Naive B cell (primary cell): ENCODE measurements at places on chromosomes 13 and 19.

DNA sequence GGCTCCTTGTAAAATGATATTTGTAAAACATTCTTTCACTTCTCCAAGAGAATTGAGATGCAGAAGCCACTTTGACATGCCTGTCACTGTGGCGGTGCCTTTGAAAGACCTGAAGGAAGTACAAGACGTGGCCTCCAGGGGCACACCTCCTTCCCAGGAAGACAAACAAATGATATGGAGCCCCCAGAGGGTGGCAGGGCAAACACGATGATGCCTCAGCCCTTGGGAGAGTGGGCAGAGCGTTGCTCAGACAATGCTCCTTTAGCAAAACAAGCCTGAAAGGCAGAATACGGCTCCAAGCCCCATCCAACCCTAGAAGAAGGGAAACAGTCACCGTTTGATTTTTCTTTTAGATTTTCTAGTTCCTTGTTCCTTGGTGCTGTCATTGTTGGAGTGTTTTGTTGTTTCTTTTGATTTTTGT is 9.2 kb upstream of the ATP12A start:
- DNase-seq: no peak

- DNase-seq: no peak
Measured at GRCh38 chr19:50695251-50696093, 24.1 kb downstream of the SHANK1 start.

GRCh38 chr19:53057904-53058580 is 13.5 kb downstream of the ERVV-2 start:
- no peak for DNase-seq

DNA sequence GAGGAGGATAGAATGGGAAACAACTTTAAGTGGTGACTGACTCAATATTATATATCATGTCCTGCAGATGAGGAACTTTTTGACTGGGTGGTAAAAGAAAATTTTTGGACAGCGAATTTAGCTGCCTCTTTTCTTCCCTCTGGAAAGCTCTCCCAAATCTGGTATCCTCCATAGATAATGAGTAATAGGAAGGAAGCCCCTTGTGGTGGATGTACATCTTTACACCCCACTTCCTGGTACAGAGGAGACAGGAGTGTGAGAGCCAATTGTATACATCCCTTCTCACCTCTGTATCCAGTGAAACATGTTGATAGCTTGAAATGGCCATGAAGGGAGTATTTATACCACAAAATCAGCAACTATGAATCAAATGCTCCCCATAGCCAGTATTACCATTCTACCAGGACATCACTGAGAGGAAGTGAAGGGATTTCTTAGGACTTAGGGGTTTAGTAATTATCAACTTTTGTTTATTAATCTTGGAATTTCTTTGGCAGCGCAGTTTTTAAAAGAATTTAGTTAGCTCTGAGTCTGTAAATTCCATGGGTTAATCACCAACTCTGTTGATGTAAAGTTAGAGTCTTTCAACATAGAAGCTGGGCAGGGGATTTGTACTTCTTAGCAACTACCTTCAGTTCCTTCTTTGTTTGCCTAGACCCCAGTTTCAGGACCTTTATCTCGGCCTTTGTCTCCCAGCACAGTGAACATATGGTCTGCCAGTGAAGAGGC is 17.0 kb upstream of the TDRD3 start:
- DNase-seq: no peak

DNA sequence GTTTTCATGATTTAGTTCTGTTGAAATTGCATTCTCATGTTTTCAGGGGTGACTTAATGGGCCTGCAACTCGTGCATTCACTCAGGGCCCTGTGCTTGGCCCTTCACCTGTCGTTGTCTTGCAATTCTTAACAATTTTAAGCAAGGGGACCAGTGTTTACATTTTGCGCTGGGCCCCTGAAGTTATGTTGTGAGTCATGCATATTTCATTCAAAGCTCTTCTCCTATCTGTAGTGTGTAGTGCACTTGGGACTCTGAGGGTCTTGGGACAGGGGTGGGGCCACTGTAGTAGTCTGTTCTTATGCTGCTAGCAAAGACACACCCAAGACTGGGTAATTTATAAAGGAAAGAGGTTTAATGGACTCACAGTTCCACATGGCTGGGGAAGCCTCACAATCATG is 211.2 kb upstream of the RXFP2 start:
- no peak for DNase-seq

GRCh38 chr13:30835442-30835841 is 70.6 kb upstream of the MEDAG start:
- no peak for DNase-seq

- DNase-seq: no peak
Measured at GRCh38 chr19:34259367-34260095, 5.2 kb downstream of the GARRE1 start.

DNA sequence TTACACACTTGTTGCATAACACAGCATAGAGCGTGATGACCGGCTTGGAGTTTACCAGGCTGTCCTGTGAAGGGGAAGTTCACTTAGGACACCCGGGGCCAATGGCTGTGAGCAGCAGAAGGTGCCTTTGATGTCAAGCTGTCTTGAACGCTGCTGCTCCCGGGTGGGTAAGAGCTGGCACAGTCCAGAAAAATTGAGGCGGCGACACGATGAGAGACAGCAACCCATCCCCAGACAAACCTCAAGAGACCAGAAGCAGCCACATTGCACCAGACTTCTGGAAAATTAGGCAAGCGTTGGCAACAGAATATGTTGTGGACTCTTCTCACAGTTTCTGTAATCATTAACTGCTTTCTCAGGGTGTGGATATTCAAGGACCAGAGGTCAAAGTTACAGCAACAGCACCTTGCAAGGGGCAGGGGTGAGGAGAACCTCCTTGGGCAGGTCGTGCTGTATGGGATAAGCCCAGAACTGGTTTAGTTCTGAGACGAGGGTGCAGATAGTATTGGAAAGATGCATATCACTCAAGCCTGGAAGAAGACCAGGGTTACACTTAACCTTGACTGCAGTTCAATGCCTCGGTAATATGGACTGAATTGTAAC is 10.1 kb downstream of the NFILZ start:
- no peak for DNase-seq

- DNase-seq: no peak
Measured at GRCh38 chr13:22235285-22235949, 564.5 kb downstream of the FGF9 start.

DNA sequence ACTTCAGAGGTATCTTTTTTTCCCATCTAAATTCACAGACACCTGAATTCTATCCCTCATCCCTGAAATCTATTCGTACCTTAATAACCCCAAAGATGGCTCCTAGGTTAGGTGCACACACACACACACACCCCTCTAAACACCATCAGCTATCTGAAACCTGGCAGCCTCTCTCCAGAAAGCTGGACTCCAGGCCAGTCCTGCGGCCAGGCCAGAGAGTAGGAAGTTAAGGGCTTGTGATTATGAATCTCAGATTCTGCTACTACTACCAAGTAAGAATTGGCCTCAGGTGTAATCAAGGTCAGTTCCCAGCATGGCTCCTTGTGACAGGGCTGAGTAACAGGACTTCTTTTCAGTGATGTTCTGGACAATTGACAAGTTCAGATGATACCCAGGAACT is 244.2 kb upstream of the SERP2 start:
- no peak for DNase-seq

- DNase-seq: no peak
Measured at GRCh38 chr19:12794196-12794941, 3.1 kb downstream of the JUNB start.

- DNase-seq: no peak
Measured at GRCh38 chr19:4556597-4557127, 2.8 kb downstream of the SEMA6B start.

DNA sequence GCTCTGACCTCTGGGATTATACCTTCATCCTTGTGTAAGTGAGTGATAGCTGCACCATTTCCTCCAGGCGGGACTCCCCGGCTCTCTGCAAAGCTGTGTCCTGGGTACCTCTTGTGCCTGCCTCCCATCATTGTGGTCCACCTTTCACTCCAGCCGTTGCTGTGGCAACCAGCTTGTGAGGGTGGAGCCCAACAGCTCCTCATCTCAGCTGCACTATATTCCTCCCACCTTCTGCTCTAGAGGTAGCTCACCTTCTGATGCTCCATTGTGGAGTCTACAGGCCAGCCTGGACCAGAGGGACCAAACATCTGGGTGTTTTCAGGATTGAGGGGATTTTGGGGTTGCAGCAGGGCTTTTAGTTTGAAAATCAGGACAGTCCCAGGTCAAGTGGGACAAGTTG is 708.2 kb downstream of the UQCRFS1 start:
- no peak for DNase-seq

DNA sequence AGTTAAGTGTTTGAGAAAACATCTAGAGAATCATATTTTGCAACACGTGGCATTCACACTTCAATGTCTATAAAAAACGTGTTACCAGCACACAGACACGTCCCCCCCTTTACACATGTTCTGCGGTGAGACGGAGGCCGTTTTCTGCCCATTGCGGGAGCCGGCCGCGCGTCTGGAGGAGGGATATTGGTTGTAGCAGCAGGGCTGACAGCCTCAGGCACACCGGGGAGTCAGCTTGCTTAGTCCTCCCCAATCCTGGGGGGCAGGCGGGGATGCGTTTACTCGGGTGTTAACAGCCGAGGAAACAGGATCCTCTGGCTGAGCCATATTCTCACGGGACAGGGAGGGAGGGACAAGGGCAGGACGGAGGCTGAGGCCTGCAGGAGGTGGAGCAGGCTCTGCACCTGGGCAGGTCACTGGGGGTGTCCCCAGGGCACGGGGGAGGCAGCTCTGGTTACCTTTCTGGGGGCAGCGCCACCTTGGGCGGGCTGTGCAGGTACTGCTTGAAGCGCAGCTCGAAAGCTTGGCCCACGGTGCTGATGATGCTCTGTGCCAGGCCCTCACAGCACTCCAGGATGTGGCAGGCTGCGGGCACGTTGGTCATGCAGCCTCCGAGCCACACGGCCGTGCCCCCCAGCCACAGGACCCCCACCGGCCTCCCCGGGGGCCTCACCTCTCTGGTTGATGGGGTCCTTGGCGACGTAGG is 25.0 kb downstream of the SHC2 start:
- no peak for DNase-seq

- DNase-seq: no peak
Measured at GRCh38 chr19:45446944-45447343, 20.9 kb upstream of the FOSB start.

DNA sequence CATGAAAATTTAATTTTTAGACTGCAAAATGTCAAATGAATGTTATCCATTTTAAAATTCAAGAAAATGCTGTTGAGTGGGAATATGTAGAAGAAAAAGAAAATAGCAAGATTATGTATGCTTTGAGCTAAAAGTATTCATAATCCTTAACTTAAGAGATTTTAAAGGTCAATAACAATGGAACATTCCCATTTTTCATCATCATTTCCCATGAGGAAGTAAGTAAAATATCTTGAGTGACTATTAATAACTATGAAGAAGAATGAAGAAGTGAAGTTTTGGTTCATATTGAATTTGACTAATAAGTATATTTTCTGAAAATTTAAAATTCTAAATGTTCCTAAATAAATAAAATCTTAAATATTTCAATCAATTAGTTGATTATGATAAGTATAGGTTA is 273.4 kb downstream of the DACH1 start:
- DNase-seq: no peak
